ENCODE measurements at places on chromosomes 11 and 22.

GRCh38 chr11:46404476-46405017, 13.0 kb upstream of the CHRM4 start:
- no peak for DNase-seq

- no peak for DNase-seq
Measured at GRCh38 chr22:20228055-20228938, 39.8 kb downstream of the RTN4R start.

DNA sequence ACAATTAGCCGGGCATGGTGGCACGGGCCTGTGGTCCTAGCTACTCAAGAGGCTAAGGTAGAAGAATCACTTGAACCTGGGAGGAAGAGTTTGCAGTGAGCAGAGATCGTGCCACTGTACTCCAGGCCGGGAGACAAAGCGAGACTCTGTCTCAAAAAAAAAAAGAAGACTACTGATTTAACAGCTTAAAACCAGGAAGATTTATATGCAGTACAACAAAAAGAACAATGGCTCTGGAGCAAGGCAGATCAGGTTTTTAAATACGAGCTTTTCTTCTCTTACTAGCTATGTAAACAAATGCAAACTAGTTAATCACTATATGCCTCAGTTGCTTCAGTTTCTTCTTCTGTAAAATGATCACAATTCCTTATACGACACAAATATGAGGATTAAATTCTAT, 6.9 kb downstream of the FAM168A start:
- DNase-seq, result no peak

- no peak for DNase-seq
Measured at GRCh38 chr11:69199583-69200315, 44.0 kb downstream of the SMIM38 start.

DNA sequence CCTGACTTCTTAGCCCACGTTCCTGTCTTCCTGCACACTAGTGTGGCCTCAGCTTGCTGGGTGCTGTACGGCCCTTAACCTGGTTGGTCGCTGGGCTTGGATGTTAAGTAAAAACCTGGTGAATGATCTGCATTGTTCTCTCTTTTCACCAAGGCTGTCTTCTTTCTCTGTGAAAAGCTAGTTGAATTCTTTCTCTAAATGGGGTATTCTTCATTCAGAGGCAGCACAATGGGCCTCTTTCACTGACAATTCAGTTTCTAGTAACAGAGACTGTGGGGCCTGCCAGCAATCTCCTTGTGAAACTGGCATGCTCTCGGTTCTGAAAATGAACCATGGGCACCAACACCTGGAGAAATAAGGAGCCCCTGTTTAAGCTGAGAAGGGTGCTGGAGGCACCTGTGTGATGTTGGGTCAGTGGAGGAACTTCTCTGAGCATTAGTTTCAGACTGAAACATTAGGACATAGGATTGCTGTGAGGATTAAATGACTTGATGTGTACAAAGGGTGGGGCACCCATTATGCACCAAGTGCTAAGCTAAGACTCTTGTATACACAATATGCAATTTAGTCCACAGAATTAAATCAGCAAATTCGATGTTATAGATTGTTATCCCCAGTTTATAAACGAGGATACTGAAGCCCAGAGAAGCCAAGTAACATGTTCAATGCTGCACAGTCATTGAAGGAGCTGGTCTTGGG, 33.1 kb upstream of the ELF5 start:
- no peak for DNase-seq

DNA sequence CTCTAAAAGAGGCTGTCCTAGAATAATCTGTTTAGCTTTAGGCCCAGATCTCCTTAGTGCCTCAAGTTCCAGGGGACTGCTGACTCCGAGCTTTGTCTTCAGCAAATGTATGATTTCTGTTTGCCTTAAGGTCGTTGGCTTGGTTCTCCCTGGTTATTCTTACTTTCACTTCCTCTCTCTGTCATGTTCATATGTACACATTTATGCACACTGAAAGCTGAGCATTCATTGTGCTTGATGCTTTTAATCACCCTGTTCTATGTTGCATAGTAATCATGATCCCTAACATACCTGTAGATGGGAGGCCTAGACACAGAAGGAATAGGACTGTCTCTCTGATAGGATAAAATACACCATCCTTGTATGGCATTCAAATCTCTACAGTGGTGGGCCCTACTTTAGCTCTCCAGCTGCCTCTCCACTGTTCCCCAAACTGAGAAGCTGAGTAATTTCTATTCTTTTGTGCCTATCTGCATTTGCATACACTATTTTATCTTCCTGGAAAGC, 7.2 kb downstream of the PPFIBP2 start:
- DNase-seq, result no peak

GRCh38 chr11:66311470-66311964, 5.3 kb downstream of the CD248 start:
- DNase-seq, result no peak

- DNase-seq, result no peak
Measured at GRCh38 chr22:20677684-20678242, 96.2 kb upstream of the SERPIND1 start.

DNA sequence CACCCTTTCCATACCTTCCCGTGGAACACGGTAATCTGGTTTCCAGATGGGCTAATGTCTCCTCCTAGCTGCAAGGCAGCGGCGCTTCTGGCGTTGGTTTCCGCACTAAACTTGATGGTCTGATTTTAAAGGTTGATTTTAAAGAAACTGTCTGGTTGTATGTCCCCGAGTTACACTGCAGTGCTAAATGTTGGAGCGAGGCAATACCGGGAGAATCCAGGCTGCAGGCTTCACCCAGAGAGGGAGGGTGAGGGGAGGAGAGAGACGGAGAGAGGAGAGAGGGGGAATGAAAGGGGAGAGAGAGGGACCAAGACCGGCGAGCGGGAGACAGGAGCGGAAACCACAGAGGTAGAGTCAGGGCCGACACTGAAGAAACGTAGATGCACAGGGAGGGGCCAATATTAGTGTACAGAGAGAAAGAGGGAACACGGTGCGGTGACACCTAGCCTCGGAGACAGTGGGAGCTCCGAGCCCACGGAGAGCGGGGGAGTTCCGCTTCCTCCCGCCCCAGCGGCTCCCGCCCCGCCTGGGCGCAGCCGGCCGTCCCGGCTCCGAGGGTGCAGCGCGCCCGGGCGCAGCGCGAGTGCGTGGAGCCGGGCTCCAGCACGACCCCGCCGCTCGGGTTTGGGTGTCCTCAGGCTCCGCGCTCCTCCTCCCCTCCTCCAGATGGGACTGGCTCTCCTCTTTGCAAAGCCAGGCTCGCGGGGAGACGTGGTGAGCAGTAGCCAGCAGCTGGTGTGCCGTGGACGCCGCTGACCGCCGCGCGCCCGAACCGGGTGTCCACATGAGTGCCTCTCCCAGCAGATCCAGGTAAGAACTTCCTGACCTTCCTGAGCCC, 71.9 kb upstream of the GRAMD1B start:
- DNase-seq, result peak; percentile 31

GRCh38 chr11:4466871-4467442, 15.5 kb upstream of the OR52K1 start:
- no peak for DNase-seq

DNA sequence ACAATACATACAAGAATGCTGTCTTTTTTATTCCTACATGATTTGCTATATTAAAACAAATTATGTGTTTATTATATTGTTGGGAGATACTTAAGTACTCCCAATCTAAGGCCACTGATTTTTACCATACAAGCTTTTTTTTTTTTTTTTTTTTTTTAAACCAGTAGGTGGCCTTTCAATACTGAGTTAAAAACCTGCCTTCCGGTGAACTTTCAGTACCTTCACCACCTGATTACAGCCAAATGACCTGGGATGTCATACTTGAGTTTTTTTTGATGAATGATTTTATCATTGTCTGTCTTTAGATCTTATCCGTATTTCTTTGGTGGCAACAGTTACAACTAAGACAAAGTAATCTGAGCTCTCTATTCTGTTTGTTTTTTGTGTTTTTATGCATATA, 94.0 kb upstream of the FOLH1 start:
- DNase-seq, result no peak

GRCh38 chr11:96052921-96053651, 129.2 kb upstream of the MTMR2 start:
- no peak for DNase-seq

DNA sequence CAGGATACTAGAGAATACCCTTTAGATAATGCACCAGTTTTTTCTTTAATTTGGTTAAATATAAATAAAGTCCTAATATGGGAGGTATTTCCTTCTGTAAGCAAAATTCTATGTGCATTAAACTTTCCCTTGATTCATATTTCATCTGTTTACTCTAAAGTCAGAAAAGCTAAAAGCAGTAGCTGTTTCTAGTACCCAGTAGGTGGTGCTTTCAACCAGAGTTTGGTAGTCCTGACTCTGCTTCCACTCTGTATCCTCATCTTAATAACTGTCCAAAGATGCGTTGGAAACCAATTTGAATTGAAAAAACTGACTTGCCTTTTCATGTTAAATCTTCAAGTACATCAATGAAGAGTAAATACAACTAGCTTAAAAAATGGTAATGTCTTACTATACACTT, 1065.2 kb downstream of the JRKL start:
- DNase-seq, result no peak

- no peak for DNase-seq
Measured at GRCh38 chr11:44788536-44789261, 61.9 kb downstream of the TSPAN18 start.

DNA sequence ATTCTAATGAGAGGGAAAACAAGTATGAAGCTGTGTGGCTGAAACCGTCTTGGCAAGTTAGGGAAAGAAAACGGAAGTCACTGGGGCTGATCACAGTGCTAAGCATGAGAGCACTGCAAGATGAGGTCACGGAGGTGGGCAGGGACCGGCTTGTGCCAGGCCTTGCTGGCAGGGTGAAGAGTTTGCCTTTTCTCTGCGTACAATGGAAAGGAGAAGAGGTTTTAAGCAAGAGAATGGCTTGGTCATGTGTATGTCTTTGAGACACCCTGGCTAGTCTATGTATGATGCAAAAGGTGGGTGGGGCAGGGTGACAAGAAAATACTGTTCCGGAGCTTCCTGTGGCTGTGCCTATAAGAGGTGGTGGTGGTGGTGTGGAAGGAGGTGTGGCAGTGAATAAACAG, 567.9 kb downstream of the NTM start:
- no peak for DNase-seq

- DNase-seq, result no peak
Measured at GRCh38 chr11:78019808-78020207, 3.3 kb downstream of the KCTD14 start.

DNA sequence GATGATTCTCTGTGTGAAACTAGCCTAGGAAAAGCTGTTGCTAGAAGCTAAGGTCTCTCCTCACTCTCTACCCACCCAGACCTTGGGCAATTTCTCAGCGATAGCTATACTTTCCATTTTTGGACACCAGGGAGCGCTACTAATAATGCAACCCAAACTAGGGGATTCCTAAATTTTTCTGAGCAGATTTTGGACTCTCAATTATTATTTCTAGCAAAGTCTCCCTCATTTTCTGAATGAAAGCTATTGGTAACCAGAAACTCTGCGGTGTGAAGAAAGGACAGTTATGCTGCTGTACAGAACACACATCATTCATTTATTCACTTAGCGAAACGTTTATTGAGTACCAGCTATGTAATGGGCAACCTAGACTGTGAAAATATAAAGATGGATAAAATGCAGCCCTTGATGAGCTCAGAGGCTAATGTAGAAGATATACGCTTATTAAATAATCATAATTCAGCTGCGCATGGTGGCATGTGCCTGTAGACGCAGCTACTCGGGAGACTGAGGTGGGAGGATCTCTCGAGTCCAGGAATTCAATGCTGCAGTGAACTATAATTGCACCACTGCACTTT, 6.1 kb upstream of the STIM1 start:
- peak; percentile 66 for DNase-seq

- no peak for DNase-seq
Measured at GRCh38 chr11:76790251-76790650, 7.1 kb downstream of the TSKU start.

DNA sequence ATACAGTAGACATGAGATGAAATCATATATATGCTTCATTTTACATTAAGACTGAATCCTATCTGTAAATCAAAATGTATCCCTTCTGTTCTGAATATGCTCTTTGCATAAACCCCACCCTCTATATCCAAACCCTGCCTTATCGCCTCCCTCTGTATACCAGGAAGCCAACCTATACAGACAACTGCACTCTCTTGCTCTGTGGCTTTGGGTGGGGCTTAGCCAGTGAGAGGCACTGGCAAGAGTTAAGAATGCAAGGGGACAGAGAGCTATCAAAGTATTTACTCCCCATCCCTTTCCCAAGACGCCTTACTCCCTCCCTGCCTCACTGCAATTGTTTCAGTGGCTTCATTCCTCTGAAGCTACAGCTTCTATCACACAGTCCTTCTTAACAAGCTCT, 309.8 kb downstream of the TTC28 start:
- no peak for DNase-seq

DNA sequence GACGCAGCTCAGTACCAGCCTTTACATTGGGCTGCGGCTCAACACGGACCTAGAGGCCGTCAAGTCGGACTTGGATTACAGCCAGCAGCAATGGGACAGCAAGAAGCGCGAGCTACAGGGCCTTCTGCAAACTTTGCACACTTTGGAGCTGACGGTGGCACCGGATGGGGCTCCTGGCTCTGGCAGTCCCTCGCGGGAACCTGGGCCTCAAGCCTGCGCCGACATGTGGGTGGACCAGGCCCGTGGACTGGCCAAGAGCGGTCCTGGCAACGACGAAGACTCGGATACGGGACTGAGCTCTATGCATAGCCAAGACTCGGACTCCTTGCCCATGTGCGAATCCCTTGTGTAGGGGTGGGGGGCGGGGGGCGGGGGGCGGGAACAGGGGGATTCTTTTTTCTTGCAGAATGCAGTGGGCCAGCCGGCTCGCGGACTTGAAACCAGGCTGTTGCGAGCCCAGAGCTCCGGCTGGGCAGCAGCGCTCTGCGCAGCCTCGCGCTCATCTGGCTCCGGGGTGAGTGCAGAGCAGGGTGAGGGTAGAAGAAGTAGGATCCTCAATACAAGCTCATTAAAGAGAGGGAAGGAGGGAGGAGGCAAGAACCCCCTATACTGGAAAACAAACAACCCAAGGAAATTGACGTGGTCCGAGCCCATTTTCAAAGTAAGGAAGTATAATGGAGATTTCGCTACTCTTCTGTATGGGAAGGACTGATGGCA, 1.8 kb downstream of the RASSF10 start:
- no peak for DNase-seq

DNA sequence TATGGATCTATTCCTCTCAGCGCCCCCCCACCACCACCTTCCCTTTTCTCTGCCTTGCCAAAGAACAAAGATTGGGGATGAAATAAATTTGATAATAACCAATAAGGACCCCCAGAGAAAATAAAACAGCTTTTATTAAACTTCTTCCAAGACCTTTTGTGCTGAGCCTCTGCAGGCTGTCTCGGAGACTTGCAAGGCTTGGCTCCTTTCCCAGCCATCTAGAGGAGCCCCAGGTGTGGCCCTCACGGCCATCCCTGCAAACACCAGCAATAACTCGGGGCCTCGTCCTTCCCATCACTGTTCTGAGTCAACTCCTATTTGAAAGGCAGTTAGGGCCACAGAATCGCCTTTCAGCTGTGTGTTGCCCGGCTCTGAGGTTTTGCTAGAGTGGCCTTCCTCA, 51.2 kb upstream of the LMO1 start:
- DNase-seq, result no peak

- DNase-seq, result no peak
Measured at GRCh38 chr11:72349616-72350218, 84.6 kb downstream of the CLPB start.
